ENCODE measurements at places on chromosomes 13 and 19.

- DNase-seq: no peak
Measured at GRCh38 chr19:45172611-45173208, 5.3 kb downstream of the TRAPPC6A start.

DNA sequence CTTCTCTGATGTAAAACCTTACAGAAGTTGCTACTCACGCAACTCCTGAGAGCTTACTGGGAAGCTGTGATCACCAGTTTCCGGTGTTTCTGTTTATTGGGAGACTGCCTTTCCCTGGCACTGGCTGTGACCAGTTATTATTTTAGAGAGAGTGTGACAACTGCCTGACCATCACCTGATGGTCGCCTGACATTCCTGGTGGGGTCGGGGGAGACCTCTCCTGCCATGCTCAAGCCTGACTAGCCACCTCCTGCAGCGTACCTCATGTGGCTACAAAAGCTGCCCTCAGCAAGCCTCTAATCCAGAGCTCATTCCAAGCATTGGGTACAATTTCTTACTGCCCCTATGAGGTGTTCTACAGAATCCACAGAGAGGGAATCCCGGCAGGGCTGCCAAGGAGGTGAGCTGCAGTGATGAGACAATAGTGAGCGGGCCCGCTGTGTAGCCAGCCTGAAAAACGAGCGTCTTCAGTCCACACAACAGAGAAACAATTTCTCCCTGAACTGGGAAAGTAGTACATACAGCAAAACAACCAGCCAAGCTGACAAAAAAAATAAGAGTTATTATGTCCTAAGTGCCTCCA is 28.7 kb downstream of the GJA3 start:
- DNase-seq: no peak

DNA sequence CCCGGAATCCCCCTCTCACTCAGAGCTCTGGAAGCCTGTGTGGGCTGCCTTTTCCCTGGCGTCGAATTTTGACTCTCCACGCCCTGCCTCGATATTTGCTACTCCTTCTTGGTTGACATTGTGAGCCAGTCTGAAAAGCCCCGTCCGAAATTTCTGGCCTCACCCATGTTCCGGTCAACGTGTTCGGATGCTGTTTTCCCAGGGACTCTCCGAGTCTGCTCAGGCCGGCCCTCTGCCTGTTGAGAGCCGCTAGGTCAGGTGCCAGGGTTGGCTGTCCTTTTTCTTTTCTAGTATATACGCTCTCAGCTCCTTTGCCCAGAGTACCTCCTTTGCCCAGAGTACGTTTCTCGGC is 6.8 kb upstream of the DGKH start:
- peak; percentile 75 for DNase-seq

DNA sequence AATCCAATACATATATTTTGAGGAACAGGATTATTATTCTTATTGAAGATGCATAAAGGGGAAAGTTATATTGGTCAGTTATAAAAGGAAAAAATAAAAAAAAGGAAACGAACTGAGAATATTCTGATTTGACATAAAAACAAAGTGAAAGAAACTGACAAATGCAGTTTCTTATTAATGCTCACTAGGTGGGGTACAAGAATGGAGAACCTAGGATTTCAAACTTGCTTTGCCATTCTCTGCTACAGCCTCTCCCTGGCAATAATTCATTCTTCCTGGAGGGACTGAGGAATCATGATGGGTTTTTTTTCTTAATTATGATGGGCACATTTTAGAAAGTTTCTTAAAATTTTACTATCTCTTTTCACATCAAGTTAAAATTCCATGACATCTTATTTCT is 154.9 kb downstream of the PCDH9 start:
- no peak for DNase-seq

DNA sequence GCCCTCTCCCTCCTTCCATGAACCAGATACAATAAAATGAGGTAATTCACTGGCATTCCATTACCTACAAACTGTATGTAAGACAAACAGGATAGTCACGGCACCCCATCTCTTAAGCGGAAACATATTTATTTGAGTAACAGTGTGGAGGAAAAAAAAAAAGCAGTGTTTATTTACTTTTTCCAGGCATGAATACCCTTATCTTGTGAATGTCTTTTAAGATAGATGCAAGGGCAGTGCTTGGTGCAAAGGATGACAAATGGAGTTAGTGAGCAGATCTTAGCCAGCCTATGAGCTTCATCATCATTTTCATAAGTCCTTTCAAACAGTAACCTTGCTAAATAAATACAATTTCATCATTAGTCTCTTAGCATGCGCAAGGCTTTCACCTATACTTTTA is 1661.8 kb upstream of the SPRY2 start:
- no peak for DNase-seq

- no peak for DNase-seq
Measured at GRCh38 chr13:43126420-43126819, 103.0 kb downstream of the DNAJC15 start.

DNA sequence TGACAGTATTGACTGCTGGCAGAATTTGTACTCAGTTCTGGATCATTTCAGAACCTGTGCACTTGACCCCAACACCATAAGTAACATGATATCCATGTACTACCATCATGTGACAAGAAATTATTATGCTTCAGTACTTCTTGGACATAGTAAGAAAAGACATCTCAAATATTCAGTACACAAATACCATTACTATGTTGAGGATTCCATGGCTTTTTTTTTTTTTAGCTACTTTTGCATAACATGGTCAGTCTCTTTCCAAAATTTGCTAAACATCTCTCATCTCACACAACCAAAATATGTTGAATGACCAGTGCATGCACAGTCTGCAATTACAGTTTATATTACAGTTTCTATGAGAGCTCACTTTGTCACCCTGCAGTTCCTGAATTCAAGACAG is 85.3 kb downstream of the FLT1 start:
- peak; percentile 37 for DNase-seq

GRCh38 chr13:65756071-65756671 is 1474.0 kb downstream of the PCDH9 start:
- no peak for DNase-seq

GRCh38 chr13:107217251-107217650 is 649.3 kb upstream of the ARGLU1 start:
- DNase-seq: no peak

DNA sequence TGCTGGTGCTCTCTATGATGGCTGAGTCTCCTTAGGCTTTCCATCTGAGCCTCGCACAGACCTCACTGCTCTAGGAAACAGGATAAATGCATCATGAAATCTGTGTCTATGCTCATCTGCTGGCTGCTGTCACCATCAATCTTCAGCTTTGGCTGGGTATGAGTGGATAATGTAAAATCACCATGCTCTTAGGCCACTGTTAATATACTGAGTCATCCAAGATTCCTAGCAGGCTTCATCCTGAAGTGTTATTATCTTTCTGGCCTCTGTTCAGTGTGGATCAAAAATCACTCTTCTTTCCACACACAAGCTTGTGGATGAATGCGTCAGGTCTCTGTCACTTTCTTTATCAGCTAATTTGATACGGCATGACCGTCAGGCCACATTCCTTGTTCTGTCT is 317.4 kb downstream of the NALCN start:
- no peak for DNase-seq
